ENCODE measurements at places on chromosomes 3 and 15.

GRCh38 chr3:124248471-124249028 lies 256.6 kb upstream of the ROPN1 start:
- no peak for DNase-seq

DNA sequence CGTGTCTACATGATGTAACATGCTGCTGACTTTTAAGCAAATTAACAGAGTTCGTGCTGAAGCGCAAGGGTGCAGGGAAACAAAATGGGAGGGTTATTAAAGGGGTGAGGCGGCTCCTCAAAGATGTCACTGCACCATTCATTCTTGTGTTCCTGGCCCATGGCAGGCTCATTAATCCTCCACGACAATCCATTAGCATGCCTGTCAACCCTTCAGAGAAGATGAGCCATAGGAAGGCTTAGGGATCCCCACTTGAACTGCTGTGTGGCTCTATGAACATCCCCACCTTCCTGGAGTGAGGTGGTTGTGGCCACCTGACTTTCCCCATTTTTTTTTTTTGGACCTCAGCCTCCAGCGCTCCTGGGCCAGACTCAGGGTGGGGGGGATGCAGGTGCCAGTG lies 45.8 kb downstream of the IGF1R start:
- no peak for DNase-seq

- no peak for DNase-seq
Observed at GRCh38 chr3:159795042-159795441, 193.6 kb upstream of the IL12A start.

- DNase-seq, result no peak
Observed at GRCh38 chr15:77716632-77717332, 84.1 kb upstream of the LINGO1 start.

- peak; percentile 76 for DNase-seq
Observed at GRCh38 chr15:82952158-82953081, at the start of gene HOMER2. HOMER2 (minus strand) TSS chr15:82952720; CDS start chr15:82952535, 185 bp downstream.

GRCh38 chr3:160665231-160665630 lies 11.7 kb upstream of the ARL14 start:
- DNase-seq, result no peak

DNA sequence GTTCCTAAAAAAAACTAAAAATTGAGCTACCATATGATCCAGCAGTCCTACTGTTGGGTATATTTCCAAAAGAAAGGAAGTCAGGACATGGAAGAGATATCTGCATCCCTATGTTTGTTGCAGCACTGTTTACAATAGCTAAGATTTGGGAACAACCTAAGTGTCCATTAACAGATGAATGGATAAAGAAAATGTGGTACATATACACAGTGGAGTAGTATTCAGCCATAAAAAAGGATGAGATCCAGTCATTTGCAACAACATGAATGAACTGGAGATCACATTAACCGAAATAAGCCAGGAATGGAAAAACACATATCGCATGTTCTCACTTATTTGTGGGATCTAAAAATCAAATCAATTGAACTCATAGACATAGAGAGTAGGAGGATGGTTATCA lies 29.5 kb downstream of the LRRC49 start:
- no peak for DNase-seq

- DNase-seq, result no peak
Observed at GRCh38 chr3:134644731-134645514, 5.9 kb downstream of the KY start.

DNA sequence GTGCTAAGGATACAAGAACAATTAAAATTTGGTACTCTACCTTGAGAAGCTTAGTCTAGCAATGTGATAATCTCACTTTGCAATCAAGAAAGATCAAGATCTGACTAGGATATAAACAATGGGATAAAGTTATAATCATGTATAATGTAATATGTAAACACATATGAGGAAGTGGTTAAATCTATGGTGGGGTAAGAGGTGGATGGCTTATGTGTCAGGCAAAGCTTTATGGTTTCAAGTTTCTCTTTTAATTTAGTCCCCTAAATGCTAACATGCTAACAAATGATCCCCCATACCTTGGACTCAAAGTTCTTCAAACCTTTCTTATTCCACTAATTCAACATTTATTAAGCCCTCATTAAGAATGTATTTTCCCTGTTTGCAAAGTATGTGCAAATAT lies 2.5 kb downstream of the RSL24D1 start:
- DNase-seq, result no peak

GRCh38 chr3:127011270-127011992 lies 28.5 kb downstream of the PLXNA1 start:
- no peak for DNase-seq

DNA sequence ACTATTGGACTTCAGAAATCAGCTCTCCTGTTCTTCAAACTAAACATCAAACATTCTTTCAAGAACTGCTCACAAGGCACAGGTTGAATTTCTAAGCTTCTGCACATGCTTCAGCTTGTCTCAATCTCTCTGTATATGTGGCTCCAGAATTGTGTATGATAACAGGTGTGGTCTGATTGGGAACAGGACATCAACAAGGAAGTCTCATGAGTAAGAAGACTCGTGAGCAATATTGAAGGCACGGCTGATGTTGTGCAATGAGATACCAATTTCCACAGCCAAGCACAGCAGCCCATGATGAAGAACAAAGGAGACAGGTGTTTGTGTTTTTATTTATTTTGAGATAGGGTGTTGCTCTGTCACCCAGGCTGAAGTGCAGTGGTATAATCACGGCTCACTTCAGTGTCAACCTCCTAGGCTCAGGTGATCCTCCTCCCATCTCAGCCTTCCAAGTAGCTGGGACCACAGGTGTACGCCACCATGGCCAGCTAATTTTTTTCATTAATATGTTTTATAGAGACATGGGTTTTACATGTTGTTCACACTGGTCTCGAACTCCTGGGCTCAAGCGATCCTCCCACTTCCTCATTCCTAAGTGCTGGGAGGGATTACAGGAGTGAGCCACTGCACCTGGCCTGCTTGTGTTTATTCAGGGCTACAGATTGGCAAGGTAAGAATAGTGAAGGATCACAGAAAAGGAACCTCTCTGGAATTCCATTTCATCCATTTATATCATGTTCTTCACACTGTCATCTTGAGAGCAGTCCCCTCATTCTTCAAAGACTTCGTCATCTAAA lies 32.2 kb upstream of the ABHD17C start:
- DNase-seq, result peak; percentile 16

GRCh38 chr15:26391567-26392194 lies 381.2 kb downstream of the GABRB3 start:
- DNase-seq, result no peak

GRCh38 chr15:43509660-43510199 lies 7.7 kb upstream of the MAP1A start:
- no peak for DNase-seq

- DNase-seq, result no peak
Observed at GRCh38 chr3:193983846-193984818, 151.8 kb upstream of the HES1 start.

DNA sequence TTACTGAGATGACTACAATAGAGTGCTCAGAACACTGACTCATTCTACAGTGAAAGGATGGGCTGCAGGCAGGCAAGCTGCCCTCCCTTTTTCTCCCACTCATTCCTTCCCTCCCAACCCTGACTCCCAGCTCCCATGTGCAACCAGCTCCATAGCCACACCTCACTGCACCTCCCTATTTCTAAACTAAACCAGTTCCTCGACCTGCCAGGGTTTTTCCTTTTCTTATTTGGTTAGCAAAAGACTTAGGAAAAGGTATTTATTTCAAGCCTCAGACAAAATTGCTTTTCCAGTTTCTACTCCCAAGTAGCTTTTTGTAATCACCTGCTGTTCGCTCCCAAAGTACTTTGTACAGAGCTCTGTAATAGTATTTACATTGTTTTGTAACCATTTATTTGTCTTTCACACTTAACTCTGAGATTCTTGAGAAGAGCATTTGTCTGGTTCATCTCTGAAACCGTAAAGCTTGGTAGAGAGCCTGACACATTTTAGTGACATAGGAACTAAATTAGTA lies 2.2 kb downstream of the AADAC start:
- DNase-seq, result no peak

GRCh38 chr15:25596644-25597562 lies 158.1 kb upstream of the UBE3A start:
- DNase-seq, result peak; percentile 20
